ENCODE measurements at places on chromosomes 2 and 18. TPM values are rescaled to one million over a fixed set of nuclear protein-coding genes. Genes with fewer than 3 reads are reported as not detected.

Gene NEDD4L
- 51.4 TPM for total RNA-seq

Gene RAMP1
- 138 TPM for total RNA-seq

Gene ADAM23
- 58.9 TPM for total RNA-seq

Gene NOSTRIN
- total RNA-seq: 14.0 TPM

Gene WNT6
- 2.6 TPM for total RNA-seq

Gene SLC14A1
- total RNA-seq: 32.8 TPM

Gene ALPI
- not detected for total RNA-seq

Gene NYAP2
- total RNA-seq: not detected

Gene ACTG2
- 1.7 TPM for total RNA-seq

Gene DSG1
- 0.89 TPM for total RNA-seq

Gene GCG
- not detected for total RNA-seq

Gene TTR
- total RNA-seq: not detected

Gene UCN
- total RNA-seq: 0.59 TPM

Gene CLEC4F
- total RNA-seq: 0.08 TPM

Gene RBM44
- 0.38 TPM for total RNA-seq

Gene NLRC4
- total RNA-seq: 1.1 TPM

Gene ITGB6
- total RNA-seq: 2.9 TPM

Gene MGAT4A
- 20.0 TPM for total RNA-seq

Gene OTOF
- not detected for total RNA-seq

Gene ANKAR
- 8.1 TPM for total RNA-seq

Gene FIGN
- 13.5 TPM for total RNA-seq

Gene ALPP
- total RNA-seq: not detected

Gene HOXD1
- not detected for total RNA-seq

Gene UGP2
- 307 TPM for total RNA-seq

Gene TMEM37
- total RNA-seq: 2.8 TPM

Gene RHOB
- total RNA-seq: 199 TPM

Gene GNLY
- total RNA-seq: 1.7 TPM

Gene NPPC
- total RNA-seq: 7.7 TPM

Gene DSG3
- total RNA-seq: not detected

Gene PNPT1
- total RNA-seq: 31.5 TPM

Gene SPIRE1
- total RNA-seq: 33.5 TPM

Gene IL36G
- total RNA-seq: not detected

Gene MYO7B
- 0.32 TPM for total RNA-seq

Gene CCNYL1
- 8.9 TPM for total RNA-seq

Gene INHBB
- total RNA-seq: 8.2 TPM

Gene NPAS2
- 38.0 TPM for total RNA-seq

Gene BBS5
- total RNA-seq: 7.4 TPM

Gene SCYGR4
- total RNA-seq: not detected

Gene RSAD2
- total RNA-seq: 3.4 TPM

Gene CNGA3
- not detected for total RNA-seq

Gene PDE11A
- total RNA-seq: 2.2 TPM

Gene GCA
- total RNA-seq: 7.6 TPM

Gene PIGN
- total RNA-seq: 14.6 TPM

Gene MAPK4
- 26.9 TPM for total RNA-seq

Gene KCNJ3
- total RNA-seq: 2.0 TPM

Gene G6PC2
- not detected for total RNA-seq
